ENCODE measurements at places on chromosomes 3 and 15.

GRCh38 chr3:78434801-78435200, 1333.0 kb downstream of the ROBO1 start:
- no peak for DNase-seq

DNA sequence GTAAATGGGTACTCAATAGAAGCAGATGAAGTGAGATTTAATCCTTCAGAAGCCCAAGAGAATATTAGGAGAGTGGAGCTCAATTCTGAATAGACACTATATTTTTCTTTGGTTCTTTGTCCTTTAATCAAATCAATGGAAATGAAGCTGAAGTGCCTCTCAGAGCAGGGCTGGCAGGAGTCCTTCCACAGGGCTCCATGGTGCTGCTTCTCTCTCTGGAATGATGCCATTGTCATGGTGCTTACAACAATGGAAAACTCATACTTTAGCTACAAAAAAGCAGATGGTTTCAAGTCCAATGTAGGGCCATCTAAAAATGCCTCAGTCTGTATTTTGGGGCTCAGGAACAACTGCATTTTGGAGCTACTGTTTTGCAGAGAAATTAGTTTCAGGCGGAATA, 125.1 kb downstream of the SNRK start:
- no peak for DNase-seq

DNA sequence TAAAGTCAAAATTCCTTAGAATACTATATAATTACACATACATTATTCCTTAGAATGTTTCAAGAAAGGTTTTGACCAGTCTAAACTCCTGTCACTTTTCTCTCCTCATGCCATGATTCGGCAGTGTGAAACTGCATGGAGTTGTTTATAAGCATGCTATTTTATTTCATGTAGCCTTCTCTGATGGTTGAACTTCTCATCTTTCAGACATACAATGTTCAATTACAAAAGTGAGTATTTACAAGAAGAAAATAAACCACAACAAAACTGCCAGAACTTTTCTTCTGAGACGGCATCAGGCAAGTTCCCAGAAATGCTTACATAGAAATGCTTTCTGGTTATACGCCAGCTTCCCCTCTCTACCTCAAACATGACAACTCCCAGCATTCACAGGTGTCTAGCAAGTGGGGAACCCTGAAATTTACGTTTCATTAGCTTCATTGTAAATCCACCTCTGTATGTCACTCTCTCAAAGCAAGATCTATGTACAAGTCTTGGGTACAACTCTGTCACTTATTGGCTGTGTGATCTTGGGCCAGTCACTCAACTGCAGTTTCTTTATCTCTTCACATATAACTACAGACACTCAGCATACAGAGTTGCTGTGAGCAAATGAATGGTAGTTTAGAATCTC, 42.7 kb downstream of the HDGFL3 start:
- DNase-seq, result no peak

GRCh38 chr3:39388741-39389248, 5.6 kb downstream of the SLC25A38 start:
- DNase-seq, result no peak

DNA sequence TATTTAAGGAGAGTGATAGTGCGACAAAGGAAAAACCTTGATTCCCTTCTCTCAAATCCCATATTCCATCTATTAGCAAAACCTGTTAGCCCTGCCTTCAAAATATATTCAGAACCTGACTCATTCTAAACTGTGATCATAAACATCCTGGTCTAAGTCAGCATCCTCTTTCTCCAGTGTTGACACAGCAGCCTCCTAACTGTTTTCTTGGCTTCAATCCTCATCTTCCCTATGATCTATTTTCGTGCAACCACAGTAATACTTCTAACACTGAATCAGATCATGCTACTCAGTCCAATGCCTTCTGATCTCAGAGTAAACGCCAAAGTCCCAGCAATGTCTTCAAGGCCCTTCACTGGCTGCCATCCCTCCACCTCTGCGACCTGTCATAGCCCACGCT, 785.1 kb downstream of the EDEM1 start:
- DNase-seq, result no peak

DNA sequence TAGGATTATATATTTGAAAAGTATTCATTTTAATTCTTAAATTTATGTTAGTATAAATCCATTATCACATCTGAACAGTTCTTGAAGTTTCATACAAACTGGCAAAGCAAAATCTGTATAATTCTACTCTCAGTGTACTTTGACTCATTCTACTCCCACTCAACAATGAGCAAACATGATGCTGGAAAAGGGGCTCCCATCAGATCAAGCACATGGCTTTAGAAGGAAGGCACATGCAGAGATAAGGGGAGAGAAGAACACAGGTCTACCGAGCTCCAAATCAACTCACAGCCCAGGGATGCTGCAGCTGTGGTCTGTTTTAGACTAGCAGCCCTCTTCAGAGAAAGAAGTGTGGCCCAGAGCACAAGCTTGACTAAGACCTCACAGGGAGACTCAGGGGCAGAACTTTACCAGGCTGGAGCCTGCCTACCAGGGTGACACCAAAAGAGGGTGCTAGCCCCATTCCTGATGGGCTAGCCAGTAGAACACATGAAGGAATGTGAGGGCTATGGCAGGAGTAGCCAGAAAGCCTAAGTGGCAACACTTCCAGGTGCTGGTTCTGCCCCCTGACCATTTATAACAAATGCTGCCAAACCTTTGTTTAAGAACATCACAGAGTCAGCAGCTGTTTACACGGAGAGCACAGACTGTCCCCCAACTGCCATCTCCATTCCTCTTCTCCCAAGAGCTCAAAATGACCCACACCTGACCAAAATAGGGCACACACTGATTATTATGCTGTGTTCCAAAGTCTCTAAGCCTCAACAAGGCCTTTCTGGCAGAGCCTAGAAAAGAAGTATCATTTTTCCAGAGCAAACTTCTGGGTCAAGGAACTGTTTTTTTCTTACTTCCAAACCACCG, 19.5 kb downstream of the SEC22C start:
- no peak for DNase-seq

GRCh38 chr3:133674290-133674919, 12.7 kb upstream of the TOPBP1 start:
- DNase-seq, result no peak

DNA sequence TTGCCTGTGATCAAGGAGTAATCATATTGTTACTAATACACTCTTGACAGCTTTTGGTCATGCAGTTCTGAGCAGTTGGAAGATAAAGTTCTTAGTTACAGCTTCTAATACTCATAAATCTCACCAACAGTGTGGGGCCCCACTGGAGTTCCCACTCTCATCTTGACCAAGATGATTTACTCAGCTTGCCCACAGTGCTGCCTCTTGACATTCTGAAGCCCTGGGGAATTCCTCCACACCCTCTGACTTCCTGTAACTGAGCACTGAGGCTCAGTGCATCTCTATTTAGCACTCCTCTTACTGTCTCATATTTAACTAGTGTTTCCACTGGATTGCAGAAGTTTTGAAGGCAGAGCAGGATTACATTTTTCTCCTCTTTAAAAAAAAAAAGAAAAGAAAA, 1.9 kb upstream of the ARL6IP5 start:
- DNase-seq, result peak; percentile 29

- DNase-seq, result no peak
Observed at GRCh38 chr3:192913540-192913939, 4.1 kb downstream of the MB21D2 start.

DNA sequence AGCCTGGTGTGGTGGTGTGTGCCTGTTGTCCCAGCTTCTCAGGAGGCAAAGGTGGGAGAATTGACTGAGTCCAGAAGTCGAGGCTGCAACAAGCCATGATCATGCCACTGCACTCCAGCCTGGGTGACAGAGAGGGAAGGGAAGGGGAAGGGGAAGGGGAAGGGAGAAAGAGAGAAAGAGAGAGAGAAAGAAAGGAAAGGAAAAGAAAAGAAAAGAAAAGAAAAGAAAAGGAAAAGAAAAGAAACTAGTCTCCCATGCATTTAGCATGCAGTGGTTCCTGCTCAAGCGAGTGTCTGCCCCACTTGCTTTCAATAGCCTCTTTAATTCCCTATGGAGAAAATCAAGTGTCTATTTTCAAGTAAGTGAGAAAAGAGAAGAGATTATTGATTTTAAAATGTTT, 20.6 kb upstream of the CAPN7 start:
- DNase-seq, result no peak

GRCh38 chr3:40299721-40300335, 9.7 kb upstream of the EIF1B start:
- no peak for DNase-seq

DNA sequence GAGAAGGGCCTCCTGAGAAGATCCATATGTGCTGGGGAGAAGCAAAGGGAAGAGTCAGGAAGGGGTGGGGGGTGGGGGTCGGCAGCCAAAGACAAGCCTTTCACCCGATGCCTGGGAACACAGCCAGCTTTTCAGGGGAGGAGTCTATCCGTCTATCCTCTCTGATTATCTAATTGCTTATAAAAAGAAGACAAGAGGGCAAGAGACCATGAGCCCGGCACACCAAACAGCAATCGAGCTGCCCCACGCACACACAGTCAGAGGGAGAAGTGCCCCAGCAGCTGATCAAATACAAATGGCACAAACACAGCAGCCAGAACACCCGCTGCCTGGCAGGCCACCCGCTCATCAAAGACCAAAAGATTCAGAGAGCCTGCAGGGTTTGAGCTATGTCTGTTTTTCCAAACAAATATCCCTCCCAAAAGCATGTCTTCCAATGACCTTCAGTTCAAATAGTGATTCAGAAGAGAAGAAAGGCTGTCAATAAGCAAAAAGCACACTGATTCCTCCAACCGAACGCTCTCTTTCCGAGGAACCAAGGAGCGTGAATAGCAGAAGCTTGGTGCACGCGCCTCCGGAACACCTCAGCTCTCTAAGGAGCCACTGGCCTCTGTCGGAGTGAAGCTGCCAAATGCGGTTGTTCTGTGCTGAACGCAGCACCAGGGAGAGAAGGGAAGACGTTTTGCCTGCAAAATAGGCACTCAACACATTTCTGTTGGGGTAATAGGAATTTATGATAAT, 419.2 kb downstream of the OCA2 start:
- DNase-seq, result no peak

DNA sequence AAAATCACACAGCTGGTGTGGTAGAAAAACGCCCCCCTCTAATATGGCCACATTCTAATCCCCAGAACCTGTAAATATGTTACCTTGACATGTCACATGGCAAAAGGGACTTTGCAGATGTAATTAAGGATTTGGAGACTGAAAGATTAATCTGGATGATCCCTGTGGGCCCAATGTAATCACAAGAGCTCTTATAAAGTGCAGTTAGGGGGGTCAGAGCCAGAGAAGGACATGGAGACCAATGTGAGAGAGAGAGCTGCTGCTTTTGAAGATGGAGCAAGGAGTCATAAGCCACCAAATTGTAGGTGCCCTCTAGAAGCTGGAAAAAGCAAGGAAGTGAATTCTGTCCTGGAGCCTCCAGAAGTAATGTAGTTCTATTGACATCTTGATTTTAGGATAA, 152.6 kb downstream of the PEX5L start:
- DNase-seq, result no peak

GRCh38 chr15:52733088-52733487, 53.9 kb upstream of the ATOSA start:
- no peak for DNase-seq

DNA sequence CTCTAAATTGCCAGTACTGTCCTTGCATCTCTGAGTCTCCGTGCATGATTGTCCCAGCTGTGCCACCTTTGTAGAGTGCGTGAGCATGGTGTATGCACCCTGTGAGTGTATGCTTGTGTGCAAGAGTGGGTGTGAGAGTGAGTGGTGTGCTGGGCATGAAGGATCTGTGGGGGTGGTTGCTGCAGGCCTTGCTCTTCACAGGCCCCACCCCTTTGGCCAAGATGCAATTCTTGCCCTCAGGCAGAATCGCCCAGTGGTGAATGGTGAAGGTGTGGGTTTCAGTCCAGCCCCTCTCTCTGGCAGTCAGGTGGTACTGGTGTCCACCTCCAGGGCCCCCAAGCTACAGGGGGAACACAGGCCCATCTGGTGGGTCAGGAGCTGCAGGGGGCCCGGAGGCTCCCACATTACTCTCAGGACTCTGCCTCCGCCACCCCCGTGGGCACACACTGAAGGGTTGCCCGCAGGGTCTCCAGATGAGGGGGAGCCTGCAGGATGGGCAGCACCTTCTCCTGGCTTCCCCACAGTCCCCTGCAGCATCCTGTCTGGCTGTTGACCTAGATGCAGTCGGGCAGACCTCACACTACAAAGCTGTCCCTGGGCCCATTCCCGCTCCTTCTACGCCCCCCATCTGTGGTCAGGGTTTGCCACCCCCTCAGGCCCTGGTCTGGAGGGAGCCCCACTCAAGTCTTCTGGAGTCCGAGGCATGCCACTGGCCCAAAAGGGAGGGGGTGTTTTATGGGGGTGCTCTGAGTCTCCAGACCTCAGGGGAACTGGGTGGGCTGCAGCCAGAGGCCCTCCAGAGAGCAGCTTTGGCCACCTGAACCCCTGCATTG, 8.3 kb upstream of the ROPN1B start:
- DNase-seq, result no peak

DNA sequence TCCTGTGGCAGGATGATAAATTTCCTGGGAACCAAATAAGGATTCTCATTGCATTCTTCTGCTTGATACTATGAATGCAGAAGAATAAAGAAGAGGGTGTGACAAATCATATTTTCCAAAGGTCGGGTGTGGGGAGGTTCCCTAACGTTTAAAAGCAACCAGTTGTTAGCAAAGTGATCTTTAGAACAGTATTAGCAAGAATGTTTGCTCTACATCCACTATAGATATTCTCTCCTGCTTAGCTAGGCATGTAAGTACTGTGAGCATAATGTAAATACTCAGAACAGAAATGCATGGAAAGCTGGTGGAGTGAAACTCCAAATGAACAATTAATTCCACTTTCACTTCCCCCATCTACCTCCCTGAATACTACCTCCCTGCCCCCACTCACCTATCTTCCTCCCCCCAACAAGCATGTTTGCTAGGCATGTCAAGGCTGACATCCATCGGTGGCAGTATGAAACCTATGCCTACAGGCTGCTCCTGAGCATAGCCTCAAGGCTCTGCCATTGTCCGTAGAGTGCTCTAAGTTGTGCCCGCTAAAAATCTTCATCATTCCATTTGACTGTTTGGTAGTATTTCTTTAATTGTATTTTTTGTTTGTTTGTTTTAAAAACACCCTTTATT, 329.7 kb downstream of the TIGIT start:
- DNase-seq, result no peak

- DNase-seq, result no peak
Observed at GRCh38 chr3:38101811-38102443, 35.0 kb downstream of the ACAA1 start.

- no peak for DNase-seq
Observed at GRCh38 chr3:193377591-193377990, 962 bp downstream of the ATP13A5 start.

GRCh38 chr15:59335207-59335786, 37.4 kb downstream of the MYO1E start:
- no peak for DNase-seq
